ENCODE measurements at places on chromosomes 2 and 18. TPM values are rescaled to one million over a fixed set of nuclear protein-coding genes. Genes with fewer than 3 reads are reported as not detected.
A peak's percentile ranks its signal among the peaks of the same experiment; 100 is the strongest.

GRCh38 chr2:40352041-40352702 lies 99.7 kb downstream of the SLC8A1 start:
- no peak for DNase-seq

DNA sequence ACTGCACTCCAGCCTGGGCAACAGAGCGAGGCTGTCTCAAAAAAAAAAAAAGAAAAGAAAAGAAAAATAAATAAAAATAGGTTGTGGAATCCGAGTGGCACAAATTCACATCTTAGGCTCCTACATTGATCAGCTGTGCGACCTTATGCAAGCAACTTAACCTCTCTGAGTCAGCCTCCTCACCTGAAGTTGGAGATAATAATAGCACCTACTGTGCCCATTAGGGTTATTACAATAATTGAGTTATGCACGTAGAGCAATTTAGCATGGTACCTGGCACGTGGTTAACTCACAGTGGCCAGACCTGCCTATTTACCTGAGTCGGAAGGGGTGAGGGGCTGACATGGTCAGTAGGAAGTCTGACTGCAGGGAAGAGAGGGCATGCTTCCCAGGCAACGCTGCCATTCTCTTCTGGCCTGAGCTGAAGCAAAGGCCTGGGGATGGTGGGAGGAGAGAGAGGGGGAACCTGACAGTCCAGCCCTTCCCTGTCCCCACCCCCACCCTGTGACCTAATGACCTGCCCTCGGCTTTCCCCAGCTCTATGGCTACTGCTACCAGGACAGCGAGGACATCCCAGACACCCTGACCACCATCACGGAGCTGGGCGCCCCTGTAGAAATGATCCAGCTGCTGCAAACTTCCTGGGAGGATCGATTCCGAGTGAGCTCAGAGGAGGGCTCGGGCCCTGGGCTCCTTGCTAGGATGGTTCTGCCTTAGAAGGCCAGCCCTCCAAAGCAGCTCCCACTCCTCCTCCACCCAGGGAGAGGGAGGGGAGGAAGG lies 5.1 kb downstream of the PKDCC start:
- DNase-seq, result no peak

DNA sequence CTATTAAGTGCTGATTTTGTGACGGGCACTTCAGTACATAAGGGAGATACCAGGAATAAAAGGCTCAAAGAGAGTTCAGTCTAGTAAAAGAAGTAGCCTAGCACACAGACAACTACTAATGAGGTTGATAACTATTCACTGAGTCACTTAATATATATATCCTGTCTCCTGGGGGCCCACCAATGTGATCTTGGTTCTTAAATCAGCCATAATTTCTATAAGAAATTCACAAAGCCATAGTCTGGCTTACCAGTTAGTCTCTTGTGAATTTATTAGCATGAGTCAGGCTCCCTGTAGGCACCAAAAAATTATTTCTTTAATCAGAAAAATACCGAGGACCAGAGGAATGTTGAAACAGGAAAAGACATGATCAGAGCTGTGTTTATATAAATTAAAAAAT lies 10.4 kb downstream of the KCNE4 start:
- DNase-seq, result no peak

GRCh38 chr2:56130463-56131070 lies 53.2 kb upstream of the CCDC85A start:
- DNase-seq, result peak; percentile 47

- DNase-seq, result no peak
These were observed 166.5 kb upstream of the SALL3 start for GRCh38 chr18:78813156-78813555.

- no peak for DNase-seq
These were observed 1131.0 kb upstream of the NXPH2 start for GRCh38 chr2:139911160-139911559.

DNA sequence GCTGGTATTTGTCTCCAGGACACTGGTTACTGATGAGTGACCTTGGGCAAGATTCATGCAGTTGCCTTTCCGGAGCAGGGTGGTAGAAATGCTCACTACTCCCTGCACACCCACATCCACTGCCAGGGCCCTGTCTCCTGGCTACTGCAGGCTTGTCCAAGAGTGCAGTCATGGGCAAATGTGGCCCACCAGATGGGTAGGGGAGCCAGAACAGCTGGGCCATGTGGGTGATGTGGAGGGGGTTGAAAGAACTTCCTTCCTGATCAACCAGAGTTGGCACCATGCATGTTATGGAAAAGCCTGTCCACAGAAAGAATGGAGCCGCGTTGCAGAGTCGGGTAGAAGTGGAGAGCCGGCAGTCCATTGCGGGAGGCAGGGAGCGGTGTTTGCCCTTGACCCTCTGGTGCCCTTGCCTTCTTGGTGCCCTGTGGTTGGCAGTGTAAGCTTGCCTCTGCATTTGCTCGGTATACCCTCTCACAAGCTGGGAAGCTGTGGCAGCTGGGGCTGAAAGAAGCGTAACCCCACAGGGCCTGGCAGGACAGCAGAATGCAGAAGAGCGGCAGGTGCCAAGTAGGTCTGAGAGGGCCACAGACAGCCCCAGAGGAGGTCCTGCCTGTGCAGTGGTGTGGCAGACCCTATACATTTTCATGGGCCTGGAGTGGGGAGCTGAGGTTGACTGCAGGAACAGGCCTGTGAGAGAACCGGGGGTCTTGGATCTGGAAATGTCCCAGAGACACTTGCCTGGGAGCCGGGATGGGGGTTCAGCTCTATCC lies 253.2 kb downstream of the TFCP2L1 start:
- DNase-seq, result no peak

- no peak for DNase-seq
These were observed 156.2 kb upstream of the TCF4 start for GRCh38 chr18:55744206-55744605.

GRCh38 chr2:179614121-179614520 lies 247.3 kb downstream of the ZNF385B start:
- no peak for DNase-seq

GRCh38 chr2:135471106-135471505 lies 59.9 kb downstream of the ZRANB3 start:
- DNase-seq, result no peak

DNA sequence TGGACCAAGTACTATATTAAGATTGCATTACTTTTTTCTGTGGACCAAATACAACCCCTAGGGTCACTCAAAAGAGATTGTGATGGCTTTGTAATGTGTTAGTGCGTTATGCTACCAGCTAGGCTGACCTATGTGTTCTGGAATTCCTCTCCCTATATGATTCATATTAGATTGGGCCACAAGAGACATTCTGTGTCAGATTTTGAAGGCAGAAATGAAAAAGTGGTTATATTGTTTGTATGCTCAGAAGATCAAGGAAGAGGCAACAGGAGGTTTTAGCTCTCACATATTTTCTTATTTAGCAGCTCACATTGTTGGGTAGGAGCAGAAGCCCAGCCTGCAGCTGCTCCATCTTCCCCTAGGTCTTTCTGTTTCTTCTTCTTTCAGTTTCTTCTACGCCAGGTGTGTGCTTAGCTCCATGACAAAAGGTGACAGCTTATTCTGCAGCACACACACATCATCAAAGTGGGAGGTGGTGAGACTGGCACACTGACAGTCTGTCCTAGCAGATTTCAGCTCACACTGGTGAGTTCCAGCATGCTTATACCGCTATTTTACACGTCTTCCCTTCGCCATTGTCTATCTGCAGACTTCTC lies 156.8 kb upstream of the UBE2E3 start:
- DNase-seq, result no peak

- DNase-seq, result peak; percentile 12
These were observed 127.8 kb downstream of the TRIB2 start for GRCh38 chr2:12844511-12844910.

GRCh38 chr2:40208463-40208862 lies 243.4 kb downstream of the SLC8A1 start:
- no peak for DNase-seq

DNA sequence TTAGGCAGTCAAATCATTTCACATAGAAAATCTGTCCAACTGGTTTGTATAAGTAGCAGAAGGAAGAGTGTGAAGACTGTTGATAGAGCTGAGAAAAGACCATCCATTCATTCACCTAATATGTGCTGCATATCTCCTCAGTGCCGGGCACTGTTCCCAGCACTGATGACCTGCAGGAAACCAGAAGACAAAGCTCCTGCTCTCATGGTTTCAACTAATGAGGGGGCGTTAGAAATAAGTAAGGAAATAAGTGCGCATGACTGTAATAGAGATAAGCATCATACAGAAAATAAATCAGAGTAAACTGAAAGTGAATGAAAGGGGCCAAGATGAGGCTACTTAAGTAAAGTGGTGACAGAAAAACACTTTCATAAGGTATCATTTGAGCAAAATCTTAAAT lies 427.5 kb upstream of the CDH20 start:
- DNase-seq, result no peak

- no peak for DNase-seq
These were observed 508.9 kb upstream of the TCF4 start for GRCh38 chr18:56096861-56097260.

DNA sequence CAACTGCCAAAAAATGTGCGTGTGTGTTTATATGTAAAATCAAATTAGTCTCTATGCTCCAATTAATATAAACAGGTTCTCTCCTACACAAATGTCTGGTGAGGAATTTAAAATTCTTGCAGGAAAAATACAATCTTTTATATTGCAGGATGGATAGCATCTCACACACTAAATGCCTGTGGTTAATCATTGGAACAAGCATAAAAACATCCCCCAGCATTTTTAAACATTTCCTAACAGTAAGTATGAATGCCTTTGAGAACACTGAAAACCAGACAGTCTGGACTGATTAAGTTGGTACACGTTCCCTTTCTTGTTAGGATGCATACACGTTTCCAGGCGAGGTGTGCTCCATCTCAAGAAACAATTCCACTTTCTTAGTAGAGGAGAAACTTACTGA lies 29.9 kb upstream of the PDE1A start:
- no peak for DNase-seq

GRCh38 chr18:46053368-46054095 lies 18.5 kb downstream of the PSTPIP2 start:
- no peak for DNase-seq

GRCh38 chr2:17497718-17498117 lies 20.5 kb downstream of the RAD51AP2 start:
- DNase-seq, result no peak

GRCh38 chr2:136375017-136375901 lies 257.3 kb upstream of the CXCR4 start:
- no peak for DNase-seq

- no peak for DNase-seq
These were observed 45.5 kb downstream of the KCMF1 start for GRCh38 chr2:85016446-85016845.

Gene CENPA
- total RNA-seq, result 43.6 TPM

Gene RPRM
- total RNA-seq, result 2.1 TPM

Gene OXER1
- not detected for total RNA-seq

Gene SP140
- total RNA-seq, result 0.58 TPM

Gene NEB
- not detected for total RNA-seq

Gene LAMA1
- not detected for total RNA-seq

Gene NUP35
- 27.0 TPM for total RNA-seq

Gene NYAP2
- 0.30 TPM for total RNA-seq

Gene RESP18
- total RNA-seq, result not detected

Gene ACVR1C
- 0.04 TPM for total RNA-seq

Gene TMEM182
- total RNA-seq, result 12.9 TPM

Gene SKOR2
- total RNA-seq, result not detected

Gene HSBP1L1
- 41.5 TPM for total RNA-seq

Gene RFX8
- total RNA-seq, result not detected

Gene STARD6
- total RNA-seq, result not detected

Gene DYNAP
- not detected for total RNA-seq

Gene MRPL30
- 50.1 TPM for total RNA-seq

Gene CCDC178
- not detected for total RNA-seq

Data from PC-9 (cell line).